ENCODE measurements at places on chromosomes 3 and 15. TPM values are rescaled to one million over a fixed set of nuclear protein-coding genes. Genes with fewer than 3 reads are reported as not detected.
A peak's percentile ranks its signal among the peaks of the same experiment; 100 is the strongest.

The PTPRG gene
- total RNA-seq: 64.5 TPM

The ABHD5 gene
- total RNA-seq: 48.5 TPM

The CRABP1 gene
- total RNA-seq: not detected

The AGBL1 gene
- not detected for total RNA-seq

The LYSMD2 gene
- total RNA-seq: 7.8 TPM

The ZBTB47 gene
- total RNA-seq: 32.1 TPM

The TAMM41 gene
- total RNA-seq: 5.6 TPM

GRCh38 chr3:120801484-120801883 lies 58.9 kb downstream of the GTF2E1 start:
- DNase-seq: no peak

DNA sequence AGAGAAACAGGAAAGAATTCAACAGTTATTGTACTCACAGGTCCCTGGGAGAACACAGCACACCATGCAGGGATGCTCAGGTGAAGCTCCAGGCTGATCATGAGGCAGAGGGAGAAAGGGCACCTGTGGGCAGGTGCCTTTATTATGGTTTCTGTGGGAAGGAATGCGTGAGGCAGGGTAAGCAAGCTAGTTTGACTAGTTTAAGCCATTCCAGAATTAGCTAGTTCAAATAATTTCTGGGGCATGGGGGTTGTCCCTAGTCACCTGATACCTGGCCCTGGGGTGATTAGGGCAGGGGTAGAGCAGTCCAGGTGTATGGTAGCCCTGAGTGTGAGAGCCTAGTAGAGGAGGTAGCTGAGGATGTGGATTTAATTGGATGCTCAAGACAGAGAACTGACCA lies 47.9 kb upstream of the DCLK3 start:
- no peak for DNase-seq

DNA sequence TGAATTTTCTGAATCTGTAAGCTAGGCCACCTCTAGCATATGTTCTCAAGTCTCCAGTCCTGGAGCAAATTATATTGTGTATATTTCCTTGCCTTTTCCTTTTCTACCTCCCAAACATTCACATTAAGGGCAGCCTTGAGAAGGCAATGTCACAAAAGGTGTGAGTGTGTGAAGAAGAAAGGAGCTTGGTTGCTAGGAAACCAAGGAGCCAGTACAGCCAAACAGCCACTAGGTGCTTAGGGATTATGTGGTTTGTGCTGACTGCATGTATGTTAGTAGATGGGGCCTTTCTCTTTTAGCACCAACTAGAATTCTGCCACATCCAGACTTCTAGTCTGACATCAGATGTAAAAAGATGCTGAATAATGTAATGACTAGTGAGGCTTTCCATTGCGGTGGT lies 118.8 kb upstream of the DAZL start:
- DNase-seq: peak; percentile 48

- DNase-seq: peak; percentile 73
Observed at GRCh38 chr3:114112696-114113095, 56.2 kb downstream of the QTRT2 start.

DNA sequence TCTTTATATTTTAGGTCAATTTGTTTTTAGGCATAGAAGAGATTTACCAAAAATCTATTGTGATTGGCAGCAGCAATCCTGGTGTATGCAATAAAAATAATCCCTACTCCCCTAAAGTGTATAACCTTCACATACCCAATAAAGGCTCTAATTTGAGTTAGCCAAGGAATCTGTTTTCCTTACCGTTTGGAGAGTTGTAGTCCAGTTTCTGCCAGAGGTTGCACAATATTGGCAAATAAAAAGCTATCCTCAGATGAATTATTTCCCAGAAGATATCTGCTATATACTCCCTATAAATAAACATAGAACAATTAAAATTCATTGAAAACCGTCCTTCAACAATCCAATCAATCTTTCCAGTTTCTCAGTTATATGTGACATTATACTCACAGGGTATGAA lies 31.1 kb downstream of the ACKR4 start:
- no peak for DNase-seq

DNA sequence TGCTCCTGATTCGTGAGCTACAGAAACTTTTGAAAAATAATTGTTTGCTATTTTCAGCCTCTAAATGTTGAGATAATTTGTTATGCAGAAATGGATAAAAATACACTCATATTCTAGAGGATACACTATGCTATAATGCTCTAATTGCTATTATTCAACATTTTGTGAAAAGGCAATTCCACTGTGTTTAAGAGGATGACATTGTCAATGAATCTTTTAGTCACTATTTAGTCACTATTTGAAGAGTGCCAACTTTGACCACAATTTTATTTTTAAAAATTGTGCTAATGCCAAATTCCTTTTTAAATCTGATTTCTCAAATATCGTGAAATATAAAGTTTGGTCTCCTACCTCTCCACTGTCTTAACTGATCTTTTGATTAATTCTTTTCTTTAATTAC lies 604.9 kb upstream of the KCNMB2 start:
- no peak for DNase-seq

DNA sequence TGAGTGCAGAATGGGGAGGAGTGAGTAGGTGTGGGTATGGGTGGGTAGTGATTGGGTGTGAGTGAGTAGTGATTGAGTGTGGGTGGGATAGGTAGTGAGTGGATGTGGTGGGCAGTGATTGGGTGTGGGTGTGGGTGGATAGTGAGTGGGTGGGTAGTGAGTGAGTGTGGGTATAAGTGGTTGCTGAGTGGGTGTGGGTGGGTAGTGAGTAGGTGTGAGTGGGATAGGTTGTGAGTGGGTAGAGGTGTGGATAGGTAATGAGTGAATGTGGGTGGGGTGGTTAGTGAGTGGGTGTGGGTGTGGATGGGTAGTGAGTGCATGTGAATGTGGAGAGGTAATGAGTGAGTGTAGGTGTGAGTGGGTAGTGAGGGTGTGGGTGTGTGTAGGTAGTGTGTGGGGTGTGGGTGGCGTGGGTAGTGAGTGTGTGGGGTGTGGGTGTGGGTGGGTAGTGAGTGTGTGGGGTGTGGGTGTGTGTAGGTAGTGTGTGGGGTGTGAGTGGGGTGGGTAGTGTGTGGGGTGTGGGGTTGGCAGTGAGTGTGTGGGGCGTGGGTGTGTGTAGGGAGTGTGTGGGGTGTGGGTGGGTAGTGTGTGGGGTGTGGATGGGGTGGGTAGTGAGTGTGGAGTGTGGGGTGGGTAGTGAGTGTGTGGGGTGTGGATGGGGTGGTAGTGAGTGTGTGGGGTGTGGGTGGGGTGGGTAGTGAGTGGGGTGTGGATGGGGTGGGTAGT lies 5.3 kb downstream of the MINAR1 start:
- no peak for DNase-seq

DNA sequence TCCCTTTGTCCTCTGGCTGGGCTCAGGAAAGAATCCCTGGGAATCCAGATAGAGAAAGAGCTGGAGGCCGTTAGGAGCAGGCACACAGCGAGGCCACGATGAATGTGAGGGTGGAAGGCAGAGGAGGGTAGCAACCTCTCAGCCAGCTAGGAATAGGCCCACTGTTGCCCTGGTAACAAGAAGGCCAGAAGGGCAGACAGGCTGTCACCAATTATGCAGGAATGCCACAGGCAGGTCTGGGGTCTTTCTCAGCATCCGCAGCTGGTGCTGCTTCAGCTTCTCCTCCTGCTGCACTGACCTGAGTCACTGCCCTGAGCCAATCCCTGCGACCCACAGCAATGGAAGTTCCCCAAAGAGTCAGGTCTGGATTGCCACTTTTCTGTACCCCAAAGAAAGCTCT lies 62.8 kb upstream of the C3orf80 start:
- DNase-seq: no peak

- DNase-seq: no peak
Observed at GRCh38 chr15:69592954-69593353, 140.3 kb downstream of the RPLP1 start.

- no peak for DNase-seq
Observed at GRCh38 chr3:136685882-136686281, 66.3 kb downstream of the STAG1 start.

Data from fibroblast of lung (primary cell).